ENCODE measurements at places on chromosomes 5 and 9.
A peak's percentile ranks its signal among the peaks of the same experiment; 100 is the strongest.

- DNase-seq: no peak
These were observed 23.7 kb upstream of the CTNNAL1 start for GRCh38 chr9:109036744-109037680.

DNA sequence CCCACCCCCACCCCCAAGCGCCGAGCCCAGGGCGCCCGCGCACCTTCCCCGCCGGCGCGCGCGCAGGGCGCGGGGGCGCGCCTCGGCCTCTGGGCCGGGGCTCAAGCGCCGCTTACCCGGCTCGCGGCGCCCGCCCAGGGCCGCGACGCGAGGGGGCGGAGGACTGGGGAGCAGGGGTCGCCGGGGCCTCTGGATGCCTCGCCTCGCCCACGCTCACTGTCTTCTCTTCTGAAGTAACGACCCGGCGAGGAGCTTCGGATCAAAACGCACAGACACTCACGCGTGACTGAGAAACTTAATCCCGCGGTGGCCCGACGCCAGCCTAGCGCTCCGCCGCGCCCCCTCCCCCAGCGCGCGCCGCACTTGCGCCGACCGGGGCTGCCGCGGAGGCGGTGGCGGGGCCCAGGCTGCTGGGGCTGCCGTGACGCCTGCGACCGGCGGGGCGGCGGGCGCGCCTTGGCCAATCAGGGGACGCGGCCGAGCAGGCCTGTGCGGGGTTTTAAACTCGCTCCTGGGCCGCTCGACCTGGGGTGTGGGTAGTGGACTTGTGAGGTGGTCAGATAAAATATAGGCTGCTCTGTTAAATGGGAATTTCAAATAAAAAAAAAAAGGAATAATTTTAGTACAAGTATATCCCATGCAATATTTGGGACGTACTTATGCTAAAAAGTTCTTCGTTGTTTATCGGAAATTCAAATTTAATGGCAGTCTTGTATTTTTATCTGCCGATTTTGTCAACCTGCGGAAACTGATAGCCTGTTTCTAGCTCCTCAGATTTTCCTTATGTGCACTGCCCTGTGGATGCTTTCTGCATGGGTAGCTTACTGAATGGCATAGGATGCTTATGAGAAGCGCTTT lies at the start of gene MPDZ:
Gene MPDZ (minus strand): TSS at position 409 of the 858 bp plus-strand sequence. CDS start 29,377 bp downstream, outside the sequence.
- DNase-seq: peak; percentile 71

DNA sequence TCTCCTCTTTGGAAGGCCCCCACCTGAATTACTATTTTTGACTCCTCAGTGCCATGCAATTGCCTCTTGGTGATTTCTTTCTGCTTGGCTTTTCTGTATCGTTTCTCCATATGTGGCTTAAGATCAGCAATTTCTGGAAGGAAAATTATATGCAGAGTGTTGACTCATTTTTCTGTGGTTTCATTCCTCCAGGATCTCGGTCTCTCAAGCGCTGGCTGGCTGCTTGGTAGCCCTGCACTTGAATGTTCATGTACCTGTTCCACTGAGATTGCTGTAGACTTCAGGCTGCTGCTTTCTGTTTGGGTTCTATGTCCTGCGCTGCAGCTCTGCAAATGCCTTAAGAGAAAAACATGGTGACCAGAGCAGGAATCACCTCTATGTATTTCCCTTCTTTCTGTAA lies 77.6 kb downstream of the INIP start:
- DNase-seq: no peak

DNA sequence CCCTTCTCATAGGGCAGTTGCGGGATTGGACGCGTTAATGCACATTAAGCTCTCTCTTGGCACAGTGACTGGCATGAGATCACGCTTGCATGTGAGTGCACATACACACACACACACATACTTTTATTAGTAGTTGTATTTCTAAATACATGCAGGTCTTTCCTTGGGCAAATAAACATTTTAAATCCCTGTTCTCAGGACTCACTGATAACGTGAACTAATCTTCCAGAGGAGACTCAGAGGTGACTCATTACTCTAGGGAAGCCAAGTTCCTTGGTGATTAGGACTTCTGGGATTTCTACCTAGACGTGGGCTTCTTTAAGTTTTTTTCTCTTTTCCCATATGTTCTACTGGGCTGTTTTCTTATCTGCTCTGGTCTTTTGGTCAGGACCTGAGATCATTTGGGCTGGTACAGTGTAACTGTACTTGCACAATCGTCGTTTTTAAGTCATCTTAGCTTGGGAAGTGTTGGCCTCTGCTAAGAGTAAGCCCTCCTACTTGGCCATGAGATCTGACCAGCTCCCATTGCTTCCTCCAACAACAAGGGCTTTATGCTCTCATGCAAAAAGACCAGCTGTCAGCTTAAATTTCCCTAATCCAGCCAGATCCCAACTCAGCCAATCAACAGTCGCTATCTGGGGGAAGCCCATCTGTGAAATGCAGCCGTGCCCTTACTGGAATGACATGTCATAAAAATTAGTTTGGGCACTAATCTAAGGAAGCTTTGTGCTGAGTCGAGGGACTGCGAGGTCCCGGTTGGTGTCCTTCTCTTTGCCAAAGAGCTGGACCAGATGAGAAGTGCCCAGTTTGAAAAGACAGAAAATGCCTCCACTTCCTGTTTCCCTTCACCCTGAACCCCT lies 176.4 kb upstream of the ANKRD55 start:
- DNase-seq: peak; percentile 14

- DNase-seq: no peak
These were observed 1.6 kb upstream of the CD72 start for GRCh38 chr9:35619800-35620158.

- DNase-seq: no peak
These were observed 80.6 kb upstream of the DAB2 start for GRCh38 chr5:39505363-39505762.

GRCh38 chr5:136037001-136037705 lies 8.4 kb downstream of the TGFBI start:
- DNase-seq: peak; percentile 90

- DNase-seq: no peak
These were observed 93.2 kb downstream of the ISL1 start for GRCh38 chr5:51476431-51476830.

- DNase-seq: peak; percentile 2
These were observed 71.2 kb upstream of the PARP8 start for GRCh38 chr5:50595199-50595598.

DNA sequence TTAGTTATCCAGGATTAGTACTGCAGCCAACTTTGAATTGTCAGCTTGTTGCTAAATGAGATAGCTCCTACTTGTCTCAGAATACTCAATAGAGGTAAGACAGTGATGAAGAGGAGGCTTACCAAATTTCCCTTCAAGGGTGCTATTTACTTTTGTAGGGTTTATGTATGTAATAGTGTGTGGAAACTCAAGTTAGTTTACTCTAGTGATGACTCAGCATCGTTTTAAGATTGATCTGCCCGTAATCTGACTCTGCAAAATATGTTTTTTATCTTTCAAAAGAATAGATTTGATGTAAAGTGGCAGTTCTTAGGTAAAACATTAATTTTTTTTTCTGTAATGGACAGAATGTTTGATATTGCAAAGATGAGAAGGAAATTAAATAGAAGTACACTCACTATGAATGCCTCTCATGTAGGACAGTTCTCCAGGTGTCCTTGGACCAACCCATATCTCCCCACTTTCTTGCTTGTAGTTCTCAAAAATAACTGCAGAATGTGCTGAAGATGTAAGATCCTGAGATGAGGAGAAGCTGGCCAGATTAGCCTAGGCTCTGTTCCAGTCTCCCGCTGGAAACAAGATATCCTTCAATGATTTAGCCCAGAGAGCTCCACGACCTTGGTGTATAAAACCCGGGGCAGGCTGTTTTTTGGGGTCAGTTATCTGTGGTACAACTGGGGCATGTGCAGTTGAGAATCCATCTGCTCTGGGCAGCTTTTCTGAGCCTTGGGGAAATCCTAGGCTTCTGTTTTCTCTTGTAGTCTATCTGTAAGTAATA lies 24.4 kb upstream of the MROH2B start:
- DNase-seq: no peak

- no peak for DNase-seq
These were observed 3.5 kb upstream of the MSX2 start for GRCh38 chr5:174720612-174721529.

GRCh38 chr9:135053133-135053532 lies 34.3 kb upstream of the OLFM1 start:
- no peak for DNase-seq

DNA sequence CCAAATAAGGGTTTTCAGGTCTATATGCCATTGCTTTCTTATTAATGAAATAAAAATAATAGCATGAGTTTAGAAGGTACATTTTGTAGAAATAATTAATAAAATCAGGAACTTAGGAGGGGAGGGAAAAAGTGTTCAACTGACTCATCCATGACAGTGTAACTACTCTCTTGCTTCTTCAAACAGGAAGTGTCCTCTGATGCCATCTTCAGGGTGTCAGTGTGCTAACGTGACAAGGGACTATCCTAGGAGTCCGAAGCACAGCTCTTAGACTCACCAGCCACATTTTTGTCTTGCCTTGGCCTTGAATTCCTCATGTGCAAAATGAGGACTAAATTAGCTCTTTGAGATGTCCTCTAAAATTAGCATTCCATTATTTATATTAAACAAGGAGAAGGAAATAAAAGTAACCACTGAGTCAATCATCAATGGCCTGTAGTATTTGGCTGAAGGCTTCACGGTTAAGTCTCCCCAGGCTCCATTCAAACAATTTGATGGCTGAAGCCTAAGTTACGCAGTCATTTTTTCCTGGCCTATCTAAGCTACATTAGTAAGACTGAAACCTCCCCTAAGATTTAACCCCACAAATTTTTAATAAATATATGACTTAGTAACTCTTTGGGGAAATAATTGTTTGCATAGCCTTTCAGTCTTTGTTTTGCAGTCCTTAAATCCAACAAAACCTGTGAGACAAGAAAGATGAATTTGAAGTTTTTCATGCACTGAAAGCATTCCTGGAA lies 151.1 kb downstream of the ARL15 start:
- no peak for DNase-seq

GRCh38 chr5:132254321-132254977 lies 3.0 kb upstream of the PDLIM4 start:
- DNase-seq: no peak

DNA sequence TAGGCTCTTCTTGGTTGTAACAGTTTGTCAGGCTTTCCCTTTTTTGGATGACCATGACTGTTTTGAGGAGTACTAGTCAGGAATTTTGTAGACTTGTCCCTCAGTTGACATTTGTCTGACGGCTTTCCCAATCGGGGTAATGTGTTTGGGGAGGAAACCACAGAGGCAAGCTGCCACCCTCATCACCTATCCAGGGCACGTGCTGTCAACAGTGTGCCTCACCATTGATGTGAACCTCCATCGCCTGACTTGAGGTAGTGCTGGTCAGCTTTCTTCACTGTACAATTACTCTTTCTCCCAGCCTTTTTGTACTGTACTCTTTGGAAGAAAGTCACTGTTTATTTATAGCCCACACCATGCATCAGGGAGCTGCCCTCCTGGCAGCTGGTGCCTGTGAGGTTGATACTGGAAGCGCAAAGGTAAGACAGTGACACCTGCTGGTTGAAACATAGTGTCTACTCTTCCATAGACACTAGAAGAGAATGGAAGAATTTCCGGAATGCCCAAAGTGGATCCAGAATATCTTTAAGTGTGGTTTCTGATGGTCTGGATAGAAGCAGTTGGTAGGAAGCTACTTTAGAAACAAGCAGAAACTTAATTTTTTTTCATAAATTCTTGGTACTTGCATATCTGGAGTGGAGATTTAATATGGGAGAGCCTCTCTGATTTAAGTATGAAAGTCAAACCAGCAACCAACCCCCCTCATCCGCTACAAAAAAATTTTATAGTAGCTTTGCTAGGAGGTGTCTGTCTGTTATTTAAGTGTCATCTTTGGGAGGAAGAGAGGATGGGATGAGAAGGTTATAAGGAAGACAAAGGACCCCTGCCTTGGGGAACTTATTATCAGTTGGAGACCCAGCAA lies 69.3 kb downstream of the SNX30 start:
- DNase-seq: peak; percentile 38

GRCh38 chr5:172634106-172634899 lies 6.8 kb upstream of the NEURL1B start:
- DNase-seq: no peak

DNA sequence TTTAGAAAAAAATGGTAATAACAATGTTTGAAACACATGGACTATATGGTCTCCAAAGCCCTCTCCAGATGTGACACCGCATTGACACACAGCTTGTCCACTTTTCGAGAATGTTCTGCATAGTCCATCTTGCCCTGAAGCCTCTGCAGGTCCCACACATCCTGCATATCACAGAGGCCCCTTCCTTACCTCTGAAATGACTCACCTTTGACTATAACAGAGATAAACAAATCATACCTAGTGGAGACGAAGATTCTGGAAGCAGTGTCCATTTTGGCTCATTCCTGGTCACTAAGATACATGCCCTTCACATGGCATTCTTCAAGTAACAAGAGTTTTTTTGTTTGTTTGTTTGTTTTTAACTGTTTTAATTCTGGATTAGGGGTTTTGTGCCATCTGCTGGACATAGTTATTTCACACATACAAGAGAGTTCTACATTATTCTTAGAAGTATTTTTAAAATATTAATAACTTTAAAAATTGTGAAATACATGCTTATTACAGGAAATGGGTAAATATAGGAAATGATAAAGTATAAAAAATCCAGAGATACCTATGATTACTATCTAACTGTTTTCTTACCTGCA lies 5.1 kb downstream of the ARL14EPL start:
- DNase-seq: no peak

DNA sequence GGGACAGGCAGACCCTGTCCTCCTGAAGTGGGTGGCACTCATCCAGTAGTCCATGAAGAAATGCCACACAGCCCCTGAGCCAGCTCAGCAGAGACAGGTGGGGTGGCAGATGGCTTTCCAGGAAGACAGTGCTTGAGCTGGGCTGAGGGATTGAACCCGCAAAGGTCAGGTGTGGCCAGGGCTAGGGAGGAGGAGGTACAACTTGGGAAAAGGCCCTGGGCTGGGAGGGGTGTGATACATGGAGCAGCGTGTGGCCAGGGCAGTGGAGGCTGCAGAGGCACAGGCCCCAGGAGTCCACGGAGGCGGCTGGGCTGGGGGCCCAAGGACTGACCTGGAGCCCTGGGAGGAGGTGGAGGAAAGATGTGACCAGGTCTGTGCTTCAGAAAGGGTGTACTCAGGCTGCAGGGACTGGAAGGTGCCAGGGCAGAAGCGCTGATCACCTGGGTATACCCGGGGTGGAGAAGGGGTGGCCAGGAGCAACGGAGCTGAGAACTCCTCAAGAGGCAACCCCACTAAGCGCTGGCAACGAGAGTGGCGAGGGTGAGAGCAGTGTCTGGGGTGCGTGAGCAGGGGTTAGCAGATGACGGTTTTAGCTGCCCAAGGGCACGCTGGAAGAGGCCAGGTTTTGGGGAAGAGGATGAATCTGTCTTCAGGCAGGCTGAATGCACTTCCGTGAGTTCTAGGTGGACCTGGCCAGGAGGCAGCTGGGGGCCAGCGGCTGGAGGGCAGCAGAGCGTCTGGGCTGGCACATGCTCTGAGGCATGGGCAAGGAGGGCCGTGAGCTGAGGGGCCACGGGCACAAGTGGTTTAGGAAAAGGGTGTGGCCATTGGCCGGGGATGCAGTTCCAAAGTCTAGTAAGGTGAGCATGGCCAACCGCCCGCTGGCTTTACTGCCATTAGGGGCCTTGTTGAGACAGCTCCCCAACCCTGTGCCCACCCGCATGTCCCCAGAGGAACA lies 3.9 kb upstream of the RABL6 start:
- DNase-seq: no peak

- peak; percentile 94 for DNase-seq
These were observed 11.9 kb downstream of the LPCAT1 start for GRCh38 chr5:1511651-1512540.

- no peak for DNase-seq
These were observed 203.2 kb upstream of the IRX1 start for GRCh38 chr5:3392306-3392939.
